GM23338 (cell line): ENCODE measurements at places on chromosomes 2 and 18.
A peak's percentile ranks its signal among the peaks of the same experiment; 100 is the strongest.

DNA sequence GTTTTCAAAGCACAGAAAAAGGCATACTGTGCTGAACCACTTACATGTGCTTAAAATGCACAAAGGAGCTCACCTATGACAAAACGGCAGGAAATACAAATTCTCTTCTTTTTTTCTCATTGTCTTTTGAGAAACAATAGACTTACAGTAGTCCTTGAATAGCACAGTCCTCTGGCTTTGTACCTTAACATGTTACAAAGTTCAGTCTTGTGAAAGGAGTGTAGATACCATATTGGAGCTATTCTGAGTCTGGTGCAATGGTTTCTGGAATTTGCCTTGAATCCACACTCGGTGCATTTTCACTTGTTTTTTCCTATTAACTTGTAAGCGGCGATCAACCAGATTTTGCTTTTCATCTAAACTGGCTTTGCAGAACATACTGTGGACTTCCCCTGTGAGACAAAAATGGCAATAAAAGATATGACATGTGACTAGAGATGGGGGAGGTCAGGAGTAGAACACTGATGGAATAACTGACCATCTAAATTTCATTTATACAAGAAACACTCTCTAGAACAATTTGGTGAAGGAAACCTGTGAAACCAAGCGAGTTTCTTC lies 109.7 kb downstream of the METTL8 start:
- DNase-seq, result no peak

- no peak for DNase-seq
These were observed 261.6 kb downstream of the ZNF516 start for GRCh38 chr18:76233406-76233805.

DNA sequence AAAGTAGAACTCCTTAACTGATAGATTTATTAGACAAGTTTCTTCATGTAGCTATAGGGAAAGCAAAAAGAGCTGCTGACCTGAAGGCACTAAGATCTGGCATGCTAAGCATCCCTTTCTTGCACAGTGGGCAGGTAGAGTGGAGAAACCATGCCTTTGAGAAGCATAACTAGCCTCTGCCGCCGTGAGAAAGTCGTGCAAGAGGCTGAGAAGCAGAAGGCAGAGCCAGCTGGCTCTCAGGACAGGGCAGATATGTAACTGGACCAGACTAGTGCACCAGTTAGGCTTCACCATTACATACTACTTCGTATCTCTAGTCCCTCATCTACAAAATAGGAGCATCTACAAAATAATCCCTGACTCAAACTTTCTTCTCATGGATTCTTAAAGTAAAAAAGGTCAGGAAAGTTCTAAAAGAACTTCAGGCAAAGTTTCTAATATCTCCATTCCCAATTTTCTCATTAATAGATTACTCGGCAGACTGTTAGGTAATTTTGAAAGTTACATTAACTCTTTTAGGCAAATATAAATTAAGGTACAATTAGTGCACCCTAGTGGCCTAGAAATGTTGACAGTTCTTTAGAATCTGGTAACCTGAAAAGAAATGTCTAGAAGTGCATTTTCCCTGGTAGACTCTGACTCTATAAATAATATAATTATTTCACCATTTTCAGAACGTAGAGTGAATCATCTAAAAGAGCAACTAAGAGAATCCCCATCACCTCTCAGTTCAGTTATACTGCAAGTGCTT lies 10.3 kb downstream of the ERBB4 start:
- no peak for DNase-seq

GRCh38 chr2:217625557-217626169 lies 377.1 kb downstream of the TNS1 start:
- no peak for DNase-seq

DNA sequence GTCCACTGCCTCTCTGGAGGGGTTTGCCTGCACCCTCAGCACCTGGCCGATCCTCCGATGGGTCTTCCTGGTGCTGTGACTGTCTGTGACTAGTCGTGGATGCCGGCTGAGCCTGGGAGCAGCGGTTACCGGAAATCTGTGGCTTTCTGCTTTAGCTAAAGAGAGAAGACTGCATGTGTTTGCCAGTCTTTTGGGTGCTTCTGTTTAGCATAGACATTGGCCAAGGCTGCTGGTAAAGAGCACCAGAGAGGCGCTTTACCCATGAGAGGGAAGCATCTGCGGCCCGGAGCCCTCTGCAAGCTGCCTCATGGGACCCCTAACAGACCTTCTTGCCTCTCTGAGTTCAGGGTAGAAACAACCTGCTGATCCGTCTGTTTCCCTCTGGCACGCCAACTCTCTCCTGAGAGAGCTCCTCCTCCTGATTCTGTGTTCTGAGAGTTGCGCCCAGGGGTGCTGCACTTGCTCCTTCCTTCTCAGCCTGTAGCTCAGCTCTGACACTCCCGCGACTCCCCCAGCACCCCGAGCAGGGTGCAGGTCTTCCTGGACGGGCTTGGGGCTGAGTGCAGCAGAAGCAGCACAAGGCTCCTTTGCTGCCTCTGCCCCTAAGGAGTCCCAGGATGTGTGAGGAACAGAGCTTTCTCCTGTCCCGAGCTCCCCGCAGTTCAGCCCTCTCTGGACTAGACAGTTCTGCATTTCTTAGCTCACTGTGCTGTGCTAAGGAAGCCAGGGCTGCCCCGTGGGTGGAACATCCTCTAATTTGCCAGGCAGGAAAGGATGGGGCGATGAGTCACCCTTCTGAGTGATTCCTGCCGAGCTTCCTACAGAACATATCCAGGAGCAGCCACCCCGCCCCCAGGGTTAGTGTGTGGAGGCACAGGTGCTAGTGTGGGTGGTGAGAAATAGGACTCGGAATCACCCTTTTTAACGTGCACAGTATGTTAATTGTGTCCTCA lies 203.2 kb downstream of the SH3RF3 start:
- DNase-seq, result peak; percentile 24

GRCh38 chr18:49279041-49279440 lies 181.4 kb downstream of the DYM start:
- DNase-seq, result no peak

GRCh38 chr2:72147303-72147971 lies at the start of gene CYP26B1:
CYP26B1 (minus strand) TSS chr2:72147862; CDS start chr2:72147834, 28 bp downstream.
- peak; percentile 65 for DNase-seq

DNA sequence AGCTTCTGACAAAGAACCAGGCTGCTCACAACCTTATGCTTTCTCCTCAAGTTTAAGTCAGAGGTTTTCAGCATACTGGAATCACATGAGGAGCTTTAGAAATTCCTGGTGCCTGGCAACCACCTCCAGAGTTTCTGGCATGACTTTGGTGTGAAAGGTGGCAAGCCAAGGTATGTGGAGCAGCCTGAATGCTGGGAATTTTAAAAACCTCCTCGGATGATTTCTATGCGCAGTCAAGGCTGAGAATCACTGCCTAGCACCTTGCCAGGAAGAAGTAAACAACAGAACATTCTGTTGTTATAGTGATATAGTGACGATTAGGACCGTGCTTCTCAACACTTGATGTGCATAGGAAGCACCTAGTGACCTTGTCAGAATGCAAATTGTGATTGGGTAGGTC lies 11.7 kb downstream of the CCBE1 start:
- DNase-seq, result no peak

DNA sequence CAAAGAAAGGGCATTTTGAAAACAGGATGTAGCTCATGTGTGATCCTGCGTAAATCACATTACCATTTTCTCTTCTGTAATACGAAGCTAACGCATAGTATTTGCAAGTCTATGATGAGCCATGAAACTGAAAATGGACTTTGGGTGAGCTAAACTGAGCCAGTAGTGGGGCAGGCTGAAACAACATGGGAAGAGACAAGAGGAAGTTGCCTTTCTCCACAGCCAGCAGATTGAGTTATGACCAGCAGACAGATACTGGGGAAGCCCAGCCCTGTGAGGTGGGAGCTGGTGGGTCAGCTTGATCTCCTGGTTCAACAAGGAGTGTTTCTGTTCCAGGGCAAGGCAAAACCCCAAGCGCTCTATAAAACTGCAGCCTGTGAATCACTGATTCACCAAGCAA lies 11.8 kb downstream of the CYRIA start:
- DNase-seq, result no peak

DNA sequence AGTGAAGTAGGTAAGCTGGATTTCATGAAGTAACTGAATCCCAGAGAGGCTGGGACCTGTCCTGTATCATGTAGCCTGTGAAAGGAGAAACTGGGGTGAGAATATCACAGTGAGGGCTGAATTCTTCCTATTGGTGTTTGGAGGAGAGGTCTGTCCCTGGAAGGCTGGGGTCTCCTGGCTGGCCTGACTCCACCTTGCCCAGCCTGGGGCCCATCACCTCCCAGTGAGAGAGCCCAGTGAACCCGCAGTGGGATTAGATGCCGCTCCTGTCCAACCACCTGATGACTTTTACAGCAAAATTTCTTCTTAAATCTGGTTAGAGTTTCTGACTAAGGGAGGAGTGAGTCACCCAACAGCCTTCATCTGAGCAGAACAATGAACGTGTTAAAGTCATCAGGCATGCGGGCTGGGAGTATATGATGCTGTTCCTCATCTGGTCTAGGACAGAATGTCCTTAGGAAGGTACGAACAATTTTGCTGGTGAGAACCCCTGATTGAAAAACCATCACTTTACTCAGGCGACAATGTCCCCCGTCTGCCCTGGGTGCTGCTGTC lies 152.9 kb downstream of the LPIN1 start:
- no peak for DNase-seq

- DNase-seq, result no peak
These were observed 67.2 kb downstream of the SLC8A1 start for GRCh38 chr2:40384714-40385113.

GRCh38 chr2:95296880-95297487 lies at the start of gene KCNIP3:
KCNIP3 (plus strand) TSS chr2:95297347; CDS start chr2:95297439, 92 bp downstream.
- DNase-seq, result peak; percentile 55

DNA sequence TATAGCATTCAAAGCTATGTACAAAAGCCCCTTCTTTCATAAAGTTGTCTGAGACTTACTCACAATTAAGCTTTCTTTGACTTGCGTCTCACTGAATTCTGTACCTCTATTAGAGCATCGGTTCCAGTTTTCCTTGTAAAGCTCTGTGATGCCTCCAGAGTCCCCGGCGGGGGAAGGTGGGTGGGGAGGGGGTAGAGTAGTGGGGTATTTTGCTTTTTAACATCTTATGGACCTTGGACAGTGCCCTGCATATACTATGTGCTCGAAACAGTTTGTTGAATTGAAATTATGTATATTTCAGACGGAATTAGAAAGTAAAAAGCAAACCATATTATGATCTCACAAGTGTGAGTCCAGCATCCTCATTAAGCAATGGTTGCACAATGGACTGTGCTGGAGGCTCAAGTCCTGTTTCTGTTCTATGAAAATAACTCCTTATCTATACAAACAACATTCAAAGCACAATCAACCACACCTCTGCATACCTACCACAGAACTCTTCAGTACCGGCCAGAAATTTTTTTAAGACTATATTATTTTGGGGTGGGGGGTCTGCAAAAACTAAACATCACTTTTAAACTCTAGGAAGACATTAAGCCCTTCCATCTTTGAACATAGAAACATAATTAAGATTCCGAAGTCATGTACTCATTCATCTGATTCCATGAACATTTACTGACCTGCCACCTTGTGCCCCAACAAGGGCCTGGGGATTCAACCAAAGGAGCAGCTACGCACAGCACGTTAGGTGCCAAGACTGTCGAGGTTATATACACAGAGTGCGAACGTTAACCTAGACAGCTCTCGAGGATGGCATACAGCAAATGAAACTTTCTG lies 908 bp downstream of the STAT1 start:
- DNase-seq, result peak; percentile 11

GRCh38 chr2:108575132-108575966 lies 41.1 kb downstream of the LIMS1 start:
- peak; percentile 75 for DNase-seq

- peak; percentile 24 for DNase-seq
These were observed 223.2 kb upstream of the PXDN start for GRCh38 chr2:1967242-1968208.

DNA sequence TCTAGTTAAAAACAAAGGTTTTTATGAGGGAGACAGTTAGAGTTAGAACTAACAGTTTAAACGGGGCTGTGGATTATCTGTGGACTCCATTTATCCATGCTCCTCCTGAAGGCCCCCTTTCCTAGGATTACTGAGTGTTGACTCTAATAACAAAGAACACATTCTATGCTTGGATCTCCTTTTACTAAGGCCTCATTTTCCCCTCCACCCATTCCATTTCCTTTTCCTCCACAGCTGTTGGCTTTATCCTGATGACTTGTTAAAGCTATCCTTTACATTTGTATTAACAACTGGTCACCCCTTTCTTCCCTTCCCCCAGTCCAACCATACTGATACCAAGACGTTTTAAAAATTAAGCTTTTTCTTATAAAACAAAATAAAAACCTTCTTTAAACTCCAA lies 220.6 kb downstream of the SRBD1 start:
- peak; percentile 52 for DNase-seq

DNA sequence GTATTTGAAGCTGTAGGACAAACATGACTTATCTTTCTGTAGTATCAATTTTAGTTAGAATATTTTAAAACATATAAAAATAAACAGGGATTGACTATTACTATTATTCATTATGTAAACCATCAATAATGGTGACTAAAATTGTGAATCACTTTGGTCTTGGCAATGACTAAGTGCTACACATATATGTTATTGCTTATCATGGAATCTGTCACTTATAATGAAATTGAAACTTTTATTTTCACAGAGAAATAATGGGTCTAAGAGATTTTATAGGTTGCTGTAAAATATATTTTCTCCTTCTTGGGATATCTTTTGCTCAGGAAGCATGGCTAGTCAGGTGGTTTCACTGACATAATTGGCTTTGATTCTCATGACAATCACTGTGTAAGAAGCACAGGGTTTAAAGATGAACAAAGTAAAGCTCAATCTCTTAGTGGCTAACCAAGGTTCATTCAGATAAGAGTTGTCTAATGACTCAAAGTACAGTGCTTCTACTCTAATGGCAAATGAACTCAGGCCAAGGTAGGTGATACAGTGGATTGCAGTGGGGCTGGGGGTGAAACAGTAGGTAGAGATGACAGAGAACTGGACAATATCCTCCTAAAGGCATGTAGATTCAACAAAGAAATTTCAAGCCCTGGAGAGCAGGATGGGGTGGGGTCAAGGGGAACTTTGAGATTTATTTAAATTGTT lies 98.6 kb upstream of the FANCL start:
- DNase-seq, result no peak

- no peak for DNase-seq
These were observed 469.0 kb downstream of the EPHA4 start for GRCh38 chr2:221102896-221103688.

DNA sequence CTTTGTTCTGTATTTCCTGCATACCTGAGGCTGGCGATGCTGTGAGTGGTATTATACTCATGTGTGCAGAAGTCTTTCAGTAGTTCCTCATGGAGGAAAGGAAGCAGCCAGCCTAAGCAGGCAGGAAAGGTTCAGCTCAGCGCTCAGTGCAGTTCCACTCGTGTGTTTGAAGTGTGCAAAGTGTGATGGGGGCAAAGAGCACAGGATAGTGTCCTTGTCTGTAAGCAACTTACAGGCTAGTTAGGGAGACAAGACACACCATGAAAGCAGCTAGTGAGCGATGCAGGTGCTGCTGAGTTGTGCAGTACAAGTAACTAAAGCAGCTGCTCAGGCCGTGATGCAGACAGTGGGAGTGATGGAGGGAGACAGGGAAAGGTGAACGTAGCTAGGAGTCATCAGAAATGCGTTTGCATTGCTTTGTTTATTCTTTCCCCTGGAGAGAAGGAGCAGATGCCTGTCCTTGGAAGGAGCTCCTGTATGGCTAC lies 146.2 kb downstream of the LDLRAD4 start:
- DNase-seq, result no peak
